ENCODE measurements at places on chromosomes 13 and 19.
A peak's percentile ranks its signal among the peaks of the same experiment; 100 is the strongest.

- no peak for DNase-seq
These were observed 242.2 kb upstream of the EDNRB start for GRCh38 chr13:78160793-78161192.

DNA sequence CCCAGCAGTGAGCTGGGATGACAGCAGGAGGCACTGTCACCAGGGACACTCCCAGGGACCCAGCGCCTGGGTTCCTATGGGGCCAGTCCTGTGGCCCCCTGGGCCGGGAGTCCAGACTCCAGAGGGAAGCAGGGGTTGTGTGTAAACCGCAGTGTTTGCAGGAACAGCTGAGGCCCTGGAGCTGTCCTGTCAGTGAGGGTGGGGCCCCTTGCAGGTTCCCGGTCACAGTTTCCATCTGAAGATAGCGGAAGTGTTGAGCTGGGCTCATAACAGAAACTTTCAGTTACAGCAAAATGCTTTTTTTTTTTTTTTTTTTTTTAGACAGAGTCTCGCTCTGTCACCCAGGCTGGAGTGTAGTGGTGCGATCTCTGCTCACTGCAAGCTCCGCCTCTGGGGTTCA is 17.7 kb upstream of the CSNK1G2 start:
- DNase-seq, result peak; percentile 47

- no peak for DNase-seq
These were observed 47.5 kb downstream of the ZIC5 start for GRCh38 chr13:99923877-99924582.

DNA sequence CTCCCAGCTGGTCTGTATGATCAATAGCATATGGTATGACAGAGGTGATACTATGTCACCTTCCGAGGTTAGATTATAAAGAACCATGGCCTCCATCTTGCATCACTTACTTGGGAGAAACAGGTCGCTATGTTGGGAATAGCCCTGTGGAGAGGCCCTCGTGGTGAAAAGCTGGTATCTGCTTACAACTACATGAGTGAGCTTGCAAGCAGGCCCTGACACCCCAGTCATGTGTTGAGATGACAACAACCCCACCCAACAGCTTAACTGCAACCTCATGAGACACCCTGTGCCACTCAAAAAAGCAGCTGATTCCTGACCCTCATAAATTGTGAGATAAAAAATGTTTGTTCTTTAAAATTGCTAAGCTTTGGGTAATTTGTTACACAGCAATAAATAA is 18.8 kb downstream of the MTRF1 start:
- DNase-seq, result no peak

DNA sequence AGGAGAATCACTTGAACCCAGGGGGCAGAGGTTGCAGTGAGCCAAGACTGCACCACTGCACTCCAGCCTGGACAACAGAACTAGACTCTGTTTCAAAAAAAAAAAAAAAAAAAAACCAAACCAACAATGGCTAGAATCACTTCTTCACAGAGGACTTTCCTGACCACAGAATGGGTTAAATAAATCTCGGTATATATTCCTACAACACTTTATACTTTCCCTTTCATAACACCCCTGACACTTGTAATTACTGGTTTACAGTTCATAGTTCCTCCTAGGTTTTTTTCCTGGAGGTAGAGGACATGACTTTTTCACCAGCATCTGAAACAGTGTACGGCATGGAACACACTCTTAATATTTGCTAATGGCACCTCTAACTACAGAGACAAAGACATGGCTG is 31.4 kb downstream of the ZDHHC20 start:
- DNase-seq, result no peak

GRCh38 chr13:23427342-23427843 is 6.1 kb downstream of the SACS start:
- DNase-seq, result no peak

GRCh38 chr13:99471221-99472121 is 29.8 kb upstream of the TM9SF2 start:
- no peak for DNase-seq

- peak; percentile 66 for DNase-seq
These were observed 807 bp downstream of the MISP3 start for GRCh38 chr19:14073261-14073924.

GRCh38 chr13:50979187-50979586 is 69.6 kb downstream of the RNASEH2B start:
- DNase-seq, result no peak

DNA sequence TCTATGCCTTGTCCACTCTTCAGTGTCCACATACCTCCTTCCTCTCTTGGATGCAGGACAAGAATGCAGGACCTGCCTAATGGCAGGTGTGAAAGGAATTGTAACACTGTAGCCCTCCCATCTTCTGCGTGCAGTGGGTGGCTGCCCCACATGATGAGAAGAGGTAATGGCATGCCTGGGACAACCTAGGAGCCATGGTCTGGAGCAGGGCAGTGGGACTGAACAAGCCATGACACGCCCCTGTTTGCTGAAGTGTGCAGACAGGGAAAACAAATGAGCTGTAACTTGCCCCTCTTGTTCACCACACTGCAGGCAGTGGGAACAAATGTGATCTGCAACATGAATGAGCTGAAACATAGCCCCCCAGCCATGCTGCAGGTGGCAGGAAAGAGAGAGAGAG is 192.2 kb downstream of the PCDH17 start:
- no peak for DNase-seq

DNA sequence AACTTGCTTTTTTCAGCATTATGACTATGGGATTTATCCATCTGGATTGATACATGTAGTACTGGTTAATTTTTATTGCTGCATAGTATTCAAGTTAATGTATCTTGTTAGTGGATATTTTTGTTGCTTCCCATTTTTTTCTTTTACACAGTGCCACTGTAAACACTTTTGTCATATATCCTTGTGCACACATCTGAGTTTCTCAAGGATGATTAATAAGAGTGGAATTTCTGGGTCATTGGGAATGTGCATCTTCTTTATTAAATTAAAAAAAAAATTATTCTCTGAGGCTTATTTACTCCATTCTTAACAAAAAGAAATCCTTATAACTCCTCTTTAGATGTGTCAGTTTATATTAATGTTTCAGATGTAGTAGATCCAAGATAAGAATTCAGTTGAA is 27.3 kb downstream of the B3GLCT start:
- DNase-seq, result no peak

- no peak for DNase-seq
These were observed 190.0 kb downstream of the ATP8A2 start for GRCh38 chr13:25561812-25562211.

- DNase-seq, result no peak
These were observed 14.5 kb downstream of the RFX2 start for GRCh38 chr19:6095760-6096159.

DNA sequence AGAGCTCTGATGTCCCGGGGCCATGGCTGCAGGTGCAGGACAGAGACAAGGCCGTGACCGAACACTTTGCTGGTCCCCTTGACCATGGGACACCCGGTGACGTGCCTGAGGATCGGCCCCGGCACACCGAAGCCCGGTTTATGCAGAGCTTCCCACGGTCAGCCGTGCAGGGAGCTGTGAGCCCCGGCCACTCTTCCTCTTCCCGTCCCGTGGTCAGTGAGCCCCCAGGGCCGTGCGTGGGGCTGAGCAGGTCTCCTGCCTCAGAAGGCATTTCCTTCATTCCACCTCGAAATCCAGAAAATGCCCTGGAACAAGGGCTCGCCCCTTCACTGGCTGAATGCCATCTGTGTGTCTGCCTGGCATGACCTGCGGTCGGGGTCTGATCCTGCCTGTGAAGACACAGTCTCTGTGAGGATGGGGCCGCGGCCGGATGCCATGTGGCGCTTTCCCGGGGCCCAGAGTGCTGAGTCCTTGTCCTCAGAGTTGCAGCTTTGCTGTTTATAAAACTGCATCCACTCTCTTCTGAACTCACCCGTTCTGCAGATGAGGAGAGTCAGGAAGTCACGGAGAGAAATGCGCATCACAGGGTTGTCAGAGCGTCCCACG is 16.9 kb downstream of the MCF2L start:
- no peak for DNase-seq

GRCh38 chr19:19405971-19406877 is 749 bp downstream of the GATAD2A start:
- DNase-seq, result peak; percentile 52

GRCh38 chr13:66503890-66504289 is 726.2 kb downstream of the PCDH9 start:
- DNase-seq, result no peak

DNA sequence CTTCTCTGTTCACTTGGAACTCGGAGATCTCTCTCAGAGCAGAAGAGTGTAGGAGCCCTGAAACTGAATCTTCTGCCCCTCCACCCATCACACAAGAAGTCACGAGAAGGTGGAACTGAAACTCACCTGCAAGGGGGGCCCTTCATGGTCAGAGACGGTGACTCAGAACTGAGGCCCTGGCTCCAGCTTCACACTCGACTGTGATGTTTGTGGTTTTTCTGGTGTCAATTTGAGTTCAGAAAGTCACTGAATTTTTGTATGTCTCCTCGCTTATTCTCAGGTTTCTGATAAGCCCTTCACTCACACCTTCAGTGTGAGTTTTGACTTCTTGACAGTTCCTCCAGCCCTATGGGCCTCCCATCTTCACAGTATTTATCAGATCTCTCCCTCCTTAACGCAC is 23.1 kb downstream of the SIGLEC5 start:
- DNase-seq, result peak; percentile 26

DNA sequence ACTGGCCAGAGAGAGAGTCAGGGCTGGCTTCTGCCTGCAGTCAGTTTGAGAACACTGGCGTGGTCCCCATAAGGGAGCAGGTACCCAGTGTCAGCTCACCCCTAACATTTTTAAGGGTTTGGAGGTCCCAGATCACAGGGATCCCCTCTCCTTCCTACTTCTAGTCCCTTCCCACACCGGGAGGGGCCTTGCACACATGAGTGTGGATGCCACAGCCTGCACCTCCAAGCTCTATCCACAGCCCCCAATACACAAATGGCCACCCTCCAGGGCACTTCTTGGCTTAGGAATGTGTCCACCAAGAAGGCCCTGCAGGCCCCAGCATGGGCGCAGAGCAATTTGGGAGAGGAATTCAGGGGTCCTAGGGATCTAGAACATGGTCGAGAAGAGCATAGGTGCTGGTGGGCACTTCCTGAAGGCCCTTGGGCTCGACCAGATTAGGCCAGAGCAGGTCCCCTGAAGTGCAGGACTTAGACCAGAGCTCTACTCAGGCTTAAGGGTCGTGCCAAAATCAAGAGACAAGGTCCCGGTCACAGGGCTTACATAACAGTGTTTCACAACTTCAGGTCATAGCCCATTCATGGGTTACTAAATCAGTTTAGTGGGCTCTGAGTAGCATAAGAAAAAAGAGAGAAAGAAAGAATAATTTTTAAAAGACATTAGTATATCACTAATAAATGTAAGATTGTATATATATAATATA is 16.0 kb downstream of the FXYD5 start:
- DNase-seq, result no peak

DNA sequence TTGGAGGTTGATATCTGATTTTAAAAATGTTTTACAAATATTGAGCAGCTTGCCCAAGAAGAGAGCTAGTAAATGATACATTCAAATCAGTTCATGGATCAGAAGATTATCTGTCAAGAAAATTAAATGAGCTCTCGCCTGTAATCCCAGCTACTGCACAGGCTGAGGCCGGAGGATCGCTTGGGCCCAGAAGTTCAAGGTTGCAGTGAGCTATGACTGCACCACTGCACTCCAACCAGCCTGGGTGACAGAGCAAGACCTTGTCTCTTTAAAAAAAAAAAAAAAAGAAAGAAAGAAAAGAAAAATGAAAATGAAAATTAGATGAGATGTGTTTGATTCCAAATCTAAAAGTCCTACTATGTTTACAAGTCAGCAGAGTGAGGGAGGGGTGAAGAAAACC is 2.4 kb downstream of the SPART start:
- DNase-seq, result no peak

DNA sequence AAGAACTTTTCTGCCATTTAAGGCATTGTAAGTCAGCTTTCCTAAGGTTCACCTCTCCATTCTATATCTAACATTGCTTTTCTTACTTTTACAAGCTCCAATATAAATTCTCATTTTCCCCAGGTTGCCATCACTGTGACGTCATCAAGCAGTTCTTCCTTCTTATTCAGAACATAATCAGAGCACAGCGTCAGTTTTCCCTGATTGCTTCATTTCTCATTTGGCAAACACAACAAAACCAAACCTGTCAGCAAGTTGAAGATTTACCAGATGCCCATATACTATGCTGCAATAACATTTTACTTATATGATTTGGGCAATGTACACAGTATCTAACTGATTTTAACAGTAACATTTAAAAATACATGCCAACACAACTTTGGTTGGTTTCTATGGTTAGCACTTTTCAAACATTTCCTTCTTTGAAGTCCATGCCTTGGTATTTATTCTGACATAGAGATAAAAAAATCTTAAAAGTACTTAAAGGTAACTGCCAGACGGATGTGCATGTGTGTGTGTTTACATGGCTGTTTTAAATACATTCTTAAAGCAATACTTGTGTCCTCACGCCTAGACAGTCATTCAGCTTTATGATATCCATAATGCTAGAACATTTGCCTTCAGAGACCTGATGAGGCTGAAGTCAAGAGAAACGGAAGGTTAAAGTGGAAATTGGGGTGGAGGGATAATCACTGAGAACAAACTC is 264.0 kb downstream of the KLF12 start:
- DNase-seq, result no peak

DNA sequence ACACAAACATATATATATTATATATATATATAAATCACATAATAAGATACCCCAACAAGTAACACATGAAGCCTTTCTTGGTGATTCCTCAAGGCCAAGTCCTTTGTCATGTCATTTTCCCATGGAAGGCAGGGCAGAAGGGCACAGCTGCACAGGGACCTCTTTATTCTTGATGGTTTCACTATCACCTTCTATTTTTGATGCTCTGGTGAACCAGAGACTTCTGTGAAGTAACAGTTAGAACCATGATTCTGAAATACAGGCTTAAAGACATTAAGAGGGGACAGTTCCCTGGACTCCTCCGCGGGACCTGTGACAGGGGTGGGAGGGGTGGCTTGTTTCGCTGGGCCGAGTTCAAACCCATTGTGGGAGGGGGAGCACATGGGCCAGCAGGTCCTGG is 104.0 kb downstream of the DGKH start:
- no peak for DNase-seq

DNA sequence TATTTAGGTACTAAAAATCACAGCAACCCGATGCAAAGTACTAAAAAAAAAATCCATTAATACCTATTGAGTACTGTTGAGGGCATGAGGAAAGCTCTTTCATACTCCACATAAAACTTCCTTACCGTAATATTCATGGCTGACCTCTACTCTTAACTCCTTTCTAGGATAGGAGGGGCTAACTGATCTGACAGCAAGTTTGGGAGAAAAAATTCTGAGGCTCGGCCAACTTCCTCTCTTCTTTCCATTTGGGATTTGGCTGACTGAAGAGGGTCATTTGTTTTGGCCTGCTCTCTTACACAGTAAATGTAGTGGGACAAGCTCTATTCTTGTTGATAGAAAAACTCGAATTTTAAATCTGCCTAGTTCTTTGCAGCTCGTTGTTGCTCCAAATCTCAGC is 9.4 kb upstream of the USPL1 start:
- no peak for DNase-seq

DNA sequence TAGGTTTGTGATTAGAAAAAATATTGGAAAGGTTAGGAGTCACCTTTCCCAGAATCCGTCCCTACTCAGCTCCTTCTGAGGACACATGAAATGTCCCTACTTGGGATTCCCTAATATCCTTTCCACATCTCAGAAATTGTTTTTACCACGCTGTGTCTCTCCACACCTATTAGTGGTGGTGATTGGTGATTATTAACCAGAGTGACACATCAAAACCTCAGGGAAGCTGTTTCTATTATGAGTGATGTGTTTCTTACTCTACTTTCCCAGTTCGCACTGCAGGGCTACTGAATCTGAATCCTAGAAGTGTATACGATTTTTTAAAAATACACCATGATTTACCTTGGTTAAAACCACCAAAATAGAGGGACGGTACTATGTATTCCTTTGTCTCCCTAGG is 460.8 kb downstream of the TBC1D4 start:
- no peak for DNase-seq

GRCh38 chr19:13576726-13577125 is 70.4 kb upstream of the CACNA1A start:
- DNase-seq, result no peak

Data from stimulated activated CD4-positive, alpha-beta T cell treated with anti-CD3 and anti-CD28 coated beads, Interleukin-4, amount 100 ng/mL, for 48 hours (primary cell).